Breast epithelium (tissue), 4 donors: ENCODE measurements at places on chromosomes 12 and 14.

GRCh38 chr12:111788178-111788654 lies 21.5 kb downstream of the ALDH2 start:
- DNase-seq: no peak

- DNase-seq: no peak
Observed at GRCh38 chr12:11460343-11461023, 65.1 kb upstream of the PRB2 start.

DNA sequence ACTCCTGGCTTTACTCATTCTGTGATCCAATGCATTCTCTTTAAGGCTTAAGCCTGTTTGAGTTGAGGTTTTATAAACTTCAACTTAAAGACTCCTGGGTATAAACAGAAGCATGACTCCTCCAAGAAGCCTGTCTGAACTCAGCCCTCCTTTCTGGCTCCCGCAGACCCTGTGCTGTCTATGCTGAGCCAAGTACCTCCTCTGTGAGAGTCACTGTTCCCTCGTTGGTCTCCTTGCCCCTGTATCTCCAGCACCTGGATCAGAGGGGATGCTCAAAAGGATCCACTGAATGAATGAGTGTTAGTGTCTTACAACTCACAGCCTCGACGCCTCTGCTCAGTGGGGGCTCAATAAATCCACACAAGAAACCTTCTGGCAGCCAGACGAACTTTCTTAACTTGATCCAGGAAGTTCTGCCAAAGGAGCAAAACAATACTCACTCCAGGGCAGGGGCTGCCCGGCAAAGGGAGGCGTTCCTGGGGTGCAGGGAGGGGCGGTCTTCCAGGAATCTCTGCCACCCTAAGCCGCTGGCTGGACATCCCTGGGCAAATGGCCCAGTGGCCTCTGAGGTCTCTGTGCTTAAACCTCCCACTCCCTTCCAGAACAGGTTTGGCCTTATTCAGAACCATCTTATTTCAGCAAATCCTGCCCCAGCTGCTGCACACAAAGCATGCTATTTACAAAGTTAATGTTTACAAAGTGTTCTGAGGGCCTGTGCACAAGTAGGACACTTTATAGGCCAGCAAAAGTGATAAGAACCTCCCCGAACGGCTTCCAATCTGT lies 32.9 kb downstream of the MAP1LC3B2 start:
- peak; percentile 81 for DNase-seq

DNA sequence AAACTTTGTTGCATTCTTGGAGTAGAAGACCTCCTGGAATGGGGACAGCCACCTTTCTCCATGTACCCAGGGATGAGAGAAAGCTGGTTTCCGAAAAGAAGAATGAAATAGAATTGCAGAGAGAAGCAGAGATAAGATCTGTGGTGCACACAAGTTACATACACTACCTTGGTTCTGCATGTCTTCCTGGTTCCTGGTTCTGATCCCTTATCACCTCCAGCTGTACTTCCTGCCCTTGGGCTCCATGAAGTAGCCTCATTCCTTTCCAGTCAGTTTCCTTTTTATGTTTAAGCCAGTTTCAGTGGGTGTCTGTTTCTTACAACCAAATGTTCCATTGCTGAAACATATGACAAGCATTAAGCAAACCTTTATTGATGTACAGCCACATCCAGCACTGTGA lies 69.3 kb downstream of the FBXW8 start:
- DNase-seq: no peak

DNA sequence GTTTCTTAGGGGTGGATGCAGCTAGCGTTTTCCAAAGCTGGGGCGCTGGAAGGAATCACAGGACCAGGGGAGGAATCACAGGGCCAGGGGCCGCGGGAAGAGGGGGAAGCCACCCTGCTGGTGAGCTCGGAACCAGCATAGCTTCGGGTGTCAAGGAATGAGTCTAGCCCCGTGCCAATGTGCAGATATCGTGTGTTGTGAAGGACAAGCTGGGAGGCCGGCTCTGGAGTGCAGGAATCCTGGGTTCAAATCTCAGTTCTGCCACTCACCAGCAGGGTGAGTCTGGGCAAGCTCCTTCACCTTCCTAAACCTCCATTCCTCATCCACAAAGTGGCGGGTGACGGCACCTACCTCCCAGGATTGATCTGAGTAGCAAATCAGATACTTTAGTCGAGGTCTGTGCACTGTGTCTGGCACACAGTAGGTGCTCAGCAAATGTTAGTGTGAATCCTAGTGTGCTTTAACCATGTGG lies 53.6 kb upstream of the RIN3 start:
- peak; percentile 11 for DNase-seq

DNA sequence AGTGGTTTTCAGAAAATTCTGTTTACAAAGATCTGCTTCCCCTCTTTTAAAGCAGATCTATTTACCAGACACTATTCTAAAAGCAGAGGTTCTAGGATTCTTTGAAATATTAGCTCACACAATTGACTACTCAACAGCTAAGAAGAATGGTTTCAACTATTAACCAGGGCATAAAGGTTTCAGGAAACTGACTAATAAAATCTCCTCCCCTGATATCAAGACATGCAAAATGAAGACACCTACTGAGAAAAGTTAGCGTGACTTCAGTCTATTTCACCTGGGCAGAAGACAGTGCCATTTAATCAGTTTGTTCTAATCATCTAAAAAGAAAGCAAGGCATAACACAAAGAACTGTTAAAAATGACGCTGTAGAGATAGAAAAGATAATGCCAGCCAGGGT lies 22.2 kb downstream of the DAD1 start:
- DNase-seq: no peak
